CD4-positive, alpha-beta T cell treated with Interleukin-10 for 1 hour (primary cell): ENCODE measurements at places on chromosomes 16 and 17.

DNA sequence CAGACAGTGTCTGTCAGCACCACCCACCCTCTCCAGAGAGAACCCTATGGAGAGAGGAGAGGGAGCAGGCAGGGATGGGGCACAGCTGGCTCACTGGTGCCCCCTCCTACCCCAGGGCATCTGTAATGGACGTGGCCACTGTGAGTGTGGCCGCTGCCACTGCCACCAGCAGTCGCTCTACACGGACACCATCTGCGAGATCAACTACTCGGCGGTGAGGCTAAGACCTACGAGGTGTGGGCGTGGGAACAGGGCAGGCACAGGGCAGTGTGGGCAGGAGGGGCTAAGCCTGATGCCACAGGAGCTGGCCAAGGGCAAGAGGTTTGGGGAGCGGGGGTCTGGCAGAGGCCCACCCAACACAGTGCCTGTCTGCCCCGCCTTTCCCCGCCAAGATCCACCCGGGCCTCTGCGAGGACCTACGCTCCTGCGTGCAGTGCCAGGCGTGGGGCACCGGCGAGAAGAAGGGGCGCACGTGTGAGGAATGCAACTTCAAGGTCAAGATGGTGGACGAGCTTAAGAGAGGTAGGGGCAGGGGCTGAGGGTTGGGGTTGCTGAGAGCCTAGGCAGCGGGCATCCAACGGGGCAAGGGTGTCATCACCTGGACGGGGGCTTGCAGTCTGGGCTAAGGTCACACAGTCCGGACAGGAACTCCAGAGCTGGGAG, 15.0 kb downstream of the ITGB4 start:
- DNase-seq = no peak

- no peak for DNase-seq
Measured at GRCh38 chr16:85908444-85908843, 9.5 kb downstream of the IRF8 start.

- peak; percentile 64 for DNase-seq
Measured at GRCh38 chr17:50903604-50904517, 37.7 kb upstream of the TOB1 start.

DNA sequence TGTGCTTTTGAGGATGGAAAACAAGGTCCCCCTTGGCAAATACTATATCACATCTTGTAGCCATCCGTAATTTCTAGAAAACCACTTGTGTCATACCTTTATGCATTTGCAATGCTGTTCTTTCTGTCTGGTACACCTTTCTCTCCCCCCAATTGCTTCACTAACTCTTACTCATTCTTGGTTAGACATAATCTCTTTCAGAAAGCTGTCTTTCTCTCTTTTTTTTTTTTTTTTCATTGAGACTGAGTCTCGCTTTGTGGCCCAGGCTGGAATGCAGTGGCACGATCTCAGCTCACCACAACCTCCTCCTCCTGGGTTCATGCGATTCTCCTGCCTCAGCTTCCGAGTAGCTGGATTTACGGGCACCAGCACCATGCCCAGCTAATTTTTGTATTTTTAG, 94.9 kb upstream of the C17orf78 start:
- no peak for DNase-seq

DNA sequence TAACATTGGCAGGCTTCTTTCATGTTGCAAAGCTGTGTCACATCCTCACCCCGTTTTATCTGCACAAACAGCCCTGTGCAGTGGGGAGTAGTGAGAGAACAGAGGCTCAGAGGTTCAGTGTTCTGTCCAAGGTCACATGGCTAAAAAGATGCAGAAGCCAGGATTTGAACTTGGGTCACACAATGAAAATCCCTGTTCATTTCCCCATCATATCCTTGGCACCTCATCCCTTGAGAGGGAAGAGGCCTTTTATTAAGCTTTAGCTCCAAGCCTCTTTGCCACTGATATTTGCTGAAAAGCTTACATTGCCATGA, 106.6 kb downstream of the AMFR start:
- no peak for DNase-seq

DNA sequence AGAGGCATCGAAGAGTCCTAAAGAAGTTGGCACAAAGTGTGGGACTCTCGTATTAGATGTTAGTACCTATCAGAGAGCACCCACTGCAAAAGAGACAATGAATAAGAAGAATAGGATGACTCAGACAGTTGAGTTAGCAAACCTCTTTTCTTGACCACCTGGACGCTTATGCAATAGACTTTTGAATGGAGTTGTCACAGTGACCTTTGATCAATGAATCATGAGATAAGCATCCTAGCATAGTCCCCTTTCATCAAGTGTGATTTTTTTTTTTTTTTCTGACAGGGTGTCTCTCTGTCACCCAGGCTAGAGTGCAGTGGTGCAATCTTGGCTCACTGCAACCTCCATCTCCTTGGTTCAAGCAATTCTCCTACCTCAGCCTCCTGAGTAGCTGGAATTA, 1417.9 kb upstream of the GOT2 start:
- DNase-seq = no peak

GRCh38 chr17:3773511-3773910, 27.5 kb downstream of the ITGAE start:
- no peak for DNase-seq

DNA sequence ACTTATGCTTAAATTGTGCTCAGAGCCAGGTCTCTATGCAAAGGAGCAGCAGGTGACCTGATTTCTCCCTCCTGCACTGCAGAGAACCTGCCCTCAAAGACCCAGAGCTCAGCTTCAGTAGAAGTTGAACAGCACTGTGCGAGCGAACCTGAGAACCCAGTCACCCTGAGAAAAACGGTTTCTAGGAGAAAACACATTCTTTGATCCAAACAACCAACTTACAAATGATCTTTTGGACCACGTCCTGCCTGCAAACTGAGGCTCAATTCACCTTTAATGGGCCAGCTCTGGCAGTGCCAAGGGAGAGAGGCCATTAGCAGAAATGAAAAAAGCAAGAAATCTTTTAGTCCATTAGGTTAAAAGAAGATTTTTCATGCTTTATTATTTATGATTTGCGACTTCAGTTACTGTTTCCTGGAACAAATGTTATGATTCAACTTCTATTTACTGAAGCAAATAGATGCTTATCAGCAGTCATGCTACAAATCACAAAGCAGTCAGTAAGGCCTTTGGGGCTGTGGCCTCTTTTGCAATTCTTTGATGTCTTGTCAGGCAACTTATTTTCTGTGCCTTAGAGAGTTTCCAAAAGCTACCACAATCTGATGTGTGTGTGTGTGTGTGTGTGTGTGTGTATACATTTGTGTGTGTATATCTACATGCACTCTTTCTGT, 65.7 kb upstream of the LRRC37A3 start:
- DNase-seq = peak; percentile 88

DNA sequence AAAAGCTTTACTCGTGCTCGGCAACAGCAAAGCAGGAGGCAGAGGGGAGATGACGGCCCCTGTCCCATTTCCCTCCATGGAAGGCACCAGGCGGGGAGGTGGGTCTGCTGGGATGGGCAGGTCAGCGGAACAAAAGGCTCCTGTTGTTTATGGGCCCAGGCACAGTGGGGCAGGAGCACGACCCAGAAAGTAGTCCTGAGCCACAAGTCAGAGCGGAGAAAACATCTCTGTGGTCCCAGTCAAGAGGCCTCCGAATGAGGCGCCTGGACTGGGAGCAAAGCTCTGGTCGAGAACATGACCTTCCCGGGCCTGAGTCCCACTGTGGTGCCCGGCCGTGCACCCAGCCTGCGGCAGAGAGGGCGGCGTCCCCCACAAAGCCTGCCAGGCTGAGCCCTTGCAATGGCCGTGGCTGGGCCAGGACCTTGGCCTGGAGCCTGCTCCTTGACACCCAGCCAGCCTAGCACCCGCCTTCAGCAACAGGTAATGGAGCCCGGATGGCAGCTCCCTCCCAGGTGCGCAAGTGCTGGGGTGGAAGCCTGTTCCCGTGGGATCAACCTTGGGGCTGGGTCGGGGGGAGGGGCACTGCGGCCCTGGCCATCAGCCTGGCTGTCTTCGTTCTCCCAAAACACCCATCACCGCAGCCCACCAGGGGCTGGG, 3.6 kb downstream of the RFNG start:
- DNase-seq = no peak
